ENCODE measurements at places on chromosomes 5 and 9. TPM values are rescaled to one million over a fixed set of nuclear protein-coding genes. Genes with fewer than 3 reads are reported as not detected.

Gene BARHL1
- total RNA-seq: not detected

GRCh38 chr9:6433410-6433809, 20.4 kb downstream of the UHRF2 start:
- H3K4me1 ChIP-seq: no peaks in the 10 kb centered on the region
- no peaks in the 10 kb centered on the region for H3K27me3 ChIP-seq
- H3K27ac ChIP-seq: no peak overlapping the region
- H3K36me3 ChIP-seq: peaks cover 4% of the 10 kb centered on the region
- H3K4me3 ChIP-seq: no peak overlapping the region
- DNase-seq: no peak

DNA sequence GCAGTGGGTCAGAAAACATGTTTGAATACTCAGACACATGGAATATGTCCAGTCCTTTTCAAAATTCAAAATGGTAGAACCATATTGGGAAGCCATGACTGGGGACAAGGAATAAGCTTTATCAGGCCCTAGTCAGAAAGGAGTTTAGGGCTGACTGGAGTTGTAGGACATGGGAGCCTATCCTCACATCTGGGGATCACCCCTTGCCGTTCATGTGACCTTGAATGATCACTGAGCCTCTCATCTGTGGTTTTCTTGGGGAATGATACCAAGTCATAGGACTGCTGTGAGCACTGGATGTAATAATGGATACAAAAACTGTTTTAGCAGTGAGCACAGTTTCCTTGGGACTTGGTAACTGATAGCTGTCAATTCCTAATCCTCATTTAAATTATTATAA, 84.7 kb downstream of the IQGAP2 start:
- DNase-seq: no peak
- H3K27ac ChIP-seq: no peak overlapping the region
- H3K4me1 ChIP-seq: no peaks in the 10 kb centered on the region

DNA sequence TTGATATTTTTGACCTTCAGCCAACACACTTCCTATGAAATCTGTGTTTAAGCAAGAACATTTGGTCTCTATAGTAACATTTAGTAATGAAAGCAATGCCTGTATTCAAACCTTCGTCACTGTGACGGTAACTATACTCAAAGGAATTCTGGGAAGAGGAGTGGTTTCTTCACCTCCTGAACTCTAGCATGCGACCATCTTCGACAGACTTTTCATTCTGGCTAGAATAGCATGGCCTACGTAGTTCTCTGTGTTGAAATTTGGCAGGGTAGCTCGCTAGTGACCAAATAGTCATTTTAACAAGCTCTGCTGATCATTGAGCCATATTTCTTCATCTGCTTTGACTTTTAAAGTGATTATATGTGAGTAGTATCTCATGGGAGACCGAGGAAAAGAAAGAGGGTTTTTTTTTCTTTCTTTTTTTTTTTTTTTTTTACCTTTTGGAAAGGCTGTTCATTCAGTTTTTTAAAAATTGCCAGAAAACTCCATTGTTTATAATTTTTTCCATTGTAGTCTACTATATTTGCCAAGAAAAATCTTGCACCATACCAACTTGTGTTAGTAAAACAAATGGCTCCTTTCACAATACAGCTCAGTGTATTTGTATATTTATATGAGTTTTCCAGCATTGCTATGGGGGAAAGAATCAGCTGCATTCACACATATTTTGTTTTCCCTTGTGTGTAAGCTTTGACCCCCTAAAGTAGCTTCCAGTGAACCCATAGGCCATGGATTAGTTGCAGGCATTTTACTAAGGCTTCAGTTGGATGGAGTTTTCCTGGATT, 166.8 kb downstream of the NNT start:
- H3K27me3 ChIP-seq: no peaks in the 10 kb centered on the region
- H3K36me3 ChIP-seq: no peaks in the 10 kb centered on the region
- H3K27ac ChIP-seq: no peak overlapping the region
- no peak for DNase-seq
- H3K4me3 ChIP-seq: no peak overlapping the region

GRCh38 chr5:126471875-126472537, 48.8 kb downstream of the GRAMD2B start:
- H3K27ac ChIP-seq: no peak overlapping the region
- no peaks in the 10 kb centered on the region for H3K27me3 ChIP-seq
- peaks cover 8% of the 10 kb centered on the region for H3K36me3 ChIP-seq
- H3K4me1 ChIP-seq: peaks cover 5% of the 10 kb centered on the region
- no peak overlapping the region for H3K4me3 ChIP-seq
- DNase-seq: no peak

- no peaks in the 10 kb centered on the region for H3K4me1 ChIP-seq
- H3K4me3 ChIP-seq: no peak overlapping the region
- H3K36me3 ChIP-seq: no peaks in the 10 kb centered on the region
- no peaks in the 10 kb centered on the region for H3K27me3 ChIP-seq
- H3K27ac ChIP-seq: no peak overlapping the region
Observed at GRCh38 chr5:9170026-9170425, 375.8 kb downstream of the SEMA5A start.

DNA sequence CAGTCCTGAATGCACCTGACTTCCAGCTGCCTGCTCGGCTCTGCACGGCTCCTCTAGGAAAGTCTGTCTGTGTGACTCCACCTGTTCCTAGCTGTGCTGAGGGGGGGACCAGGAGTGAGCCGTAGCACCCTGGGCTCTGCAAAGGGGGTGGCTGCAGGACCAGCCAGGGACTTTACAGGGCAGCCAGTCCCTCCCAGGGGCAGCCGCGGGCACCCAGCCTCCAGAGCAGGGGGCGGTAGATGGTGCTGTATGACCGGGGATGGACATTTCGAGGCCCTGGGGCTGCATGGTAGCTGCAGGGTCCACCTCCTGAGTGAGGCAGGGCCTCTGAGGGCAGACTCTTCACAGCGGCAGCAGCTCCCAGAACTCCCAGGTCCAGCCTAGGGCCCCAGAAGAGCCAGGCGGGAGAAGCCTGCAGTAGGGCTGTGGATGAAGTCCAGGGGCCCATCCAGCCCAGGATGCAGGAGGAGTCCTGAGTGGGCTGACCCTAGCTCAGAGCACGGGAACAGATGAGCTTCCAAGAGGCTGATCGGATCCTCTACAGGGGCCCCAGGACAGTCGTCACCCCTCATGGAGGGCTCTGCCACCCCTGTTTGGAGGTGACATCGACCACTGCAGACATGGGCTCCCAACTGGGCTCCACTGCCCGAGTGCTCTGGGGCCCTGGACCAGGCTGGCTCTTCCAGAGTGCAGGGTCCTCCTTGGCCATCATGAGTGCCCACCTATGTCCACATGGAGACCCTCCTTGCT, 105.4 kb downstream of the ZNF354C start:
- H3K4me3 ChIP-seq: no peak overlapping the region
- DNase-seq: no peak
- peaks cover 11% of the 10 kb centered on the region for H3K4me1 ChIP-seq
- no peaks in the 10 kb centered on the region for H3K36me3 ChIP-seq

GRCh38 chr5:179060116-179061008, at the start of gene ZNF354C:
Gene ZNF354C (plus strand): TSS chr5:179060373. CDS start chr5:179062069, 1,696 bp downstream.
- peaks cover 10% of the 10 kb centered on the region for H3K4me1 ChIP-seq
- peak within 1 kb of the TSS; percentile 84 for H3K27ac ChIP-seq
- H3K27me3 ChIP-seq: no peaks in the 10 kb centered on the region
- peak within 1 kb of the TSS; percentile 69 for H3K4me3 ChIP-seq

All from heart left ventricle (tissue), 16 donors.